Activated naive CD8-positive, alpha-beta T cell treated with anti-CD3 and anti-CD28 coated beads, Interleukin-2, amount 50 U/mL, for 24 hours (primary cell): ENCODE measurements at places on chromosomes 2 and 18.

DNA sequence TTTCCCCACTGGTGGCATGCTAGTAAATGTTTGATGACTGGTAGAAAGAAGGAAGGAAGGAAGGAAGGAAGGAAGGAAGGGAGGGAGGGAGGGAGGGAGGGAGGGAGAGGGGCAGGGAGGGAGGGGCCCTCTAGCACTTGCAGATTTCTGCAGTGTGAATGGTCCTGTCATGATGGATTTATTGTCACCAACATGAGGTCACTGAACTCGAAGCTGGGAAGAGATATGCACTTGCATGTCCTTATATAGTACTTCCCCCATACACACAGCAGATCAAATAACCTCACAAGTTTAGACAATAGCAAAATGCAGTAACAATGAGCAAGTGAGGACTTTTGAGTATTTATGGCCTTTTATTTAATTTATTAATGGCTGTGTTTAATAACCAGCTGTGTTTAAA, 44.5 kb upstream of the CXCR4 start:
- no peak for DNase-seq

DNA sequence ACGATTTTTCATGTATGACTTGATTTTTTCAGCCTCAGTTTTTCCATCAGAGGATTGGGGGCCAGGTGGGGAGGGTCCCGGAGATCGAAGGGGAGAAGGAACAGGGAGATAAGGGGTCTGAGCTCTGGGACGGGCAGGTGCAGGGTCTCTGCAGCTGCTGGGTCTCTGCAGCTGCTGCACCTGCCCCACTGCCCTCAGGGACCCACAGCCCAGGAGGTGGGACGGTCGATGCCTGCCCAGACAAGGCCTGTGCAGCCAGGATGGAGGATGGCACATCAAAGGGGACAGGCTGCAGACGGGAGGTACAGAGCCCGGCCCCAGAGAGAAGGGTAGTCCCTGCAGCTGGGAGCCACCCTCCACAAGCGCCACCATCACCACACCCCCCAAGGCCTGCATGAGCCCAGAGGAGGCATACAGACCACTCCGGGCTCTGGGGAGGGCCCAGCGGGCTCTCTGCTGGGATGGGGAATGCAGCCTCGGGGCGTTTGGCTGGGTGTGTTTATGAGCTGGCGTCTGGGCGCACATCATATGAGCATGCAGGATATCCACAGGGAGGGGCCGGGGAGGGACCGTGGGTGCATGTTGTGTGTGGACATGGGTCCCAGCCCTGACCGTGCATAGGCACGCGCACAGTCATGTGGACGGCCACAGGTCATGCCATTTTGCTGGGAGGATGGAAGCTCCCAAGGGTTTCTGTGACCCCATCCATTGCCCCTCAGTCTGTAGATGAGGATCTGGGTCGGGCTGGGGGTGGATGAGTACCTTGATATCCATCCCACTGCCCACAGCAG, 34.9 kb upstream of the GPC1 start:
- no peak for DNase-seq

GRCh38 chr2:35741556-35741955, 614.0 kb upstream of the CRIM1 start:
- no peak for DNase-seq

DNA sequence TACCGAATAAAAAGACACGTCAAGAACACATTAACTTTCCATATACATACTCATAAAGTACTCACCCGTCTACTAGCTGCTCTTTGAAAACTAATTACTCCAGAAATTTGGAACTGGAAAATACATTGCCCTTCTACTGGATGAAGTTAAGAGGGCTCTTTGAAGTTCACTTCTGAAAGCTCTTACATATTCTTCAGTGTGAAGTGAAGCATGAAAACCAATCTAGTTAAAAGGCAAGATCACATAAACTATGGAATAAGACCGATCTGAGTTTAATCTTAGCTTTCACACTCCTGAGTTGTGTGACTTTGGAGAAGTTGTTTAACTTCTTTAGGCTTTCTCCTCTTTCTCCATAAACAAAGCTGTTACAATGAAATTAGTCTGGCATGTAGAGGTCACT, 38.5 kb downstream of the REV1 start:
- DNase-seq = no peak

- no peak for DNase-seq
Measured at GRCh38 chr2:133063775-133064174, 393.8 kb upstream of the LYPD1 start.

DNA sequence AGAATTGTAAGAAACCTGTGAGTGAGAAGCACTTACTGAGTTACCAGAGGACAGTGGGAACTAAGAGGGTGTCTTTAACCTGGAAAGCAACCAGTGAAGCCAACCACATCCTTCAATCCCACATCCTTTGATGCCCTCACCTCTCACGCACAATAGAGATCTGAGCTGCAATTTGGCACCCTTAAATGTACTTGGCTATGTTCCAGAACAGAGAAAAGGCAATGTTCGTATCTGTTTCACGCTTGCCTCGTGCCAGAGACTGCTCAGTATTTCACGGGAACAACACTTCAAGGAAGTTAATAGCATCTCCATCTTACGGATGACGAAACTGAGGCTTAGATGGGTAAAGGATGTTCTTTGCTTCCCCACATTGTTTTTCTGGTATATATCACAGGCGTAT, 167.4 kb downstream of the DPP10 start:
- DNase-seq = no peak

GRCh38 chr2:58896638-58897037, 655.5 kb upstream of the FANCL start:
- no peak for DNase-seq

DNA sequence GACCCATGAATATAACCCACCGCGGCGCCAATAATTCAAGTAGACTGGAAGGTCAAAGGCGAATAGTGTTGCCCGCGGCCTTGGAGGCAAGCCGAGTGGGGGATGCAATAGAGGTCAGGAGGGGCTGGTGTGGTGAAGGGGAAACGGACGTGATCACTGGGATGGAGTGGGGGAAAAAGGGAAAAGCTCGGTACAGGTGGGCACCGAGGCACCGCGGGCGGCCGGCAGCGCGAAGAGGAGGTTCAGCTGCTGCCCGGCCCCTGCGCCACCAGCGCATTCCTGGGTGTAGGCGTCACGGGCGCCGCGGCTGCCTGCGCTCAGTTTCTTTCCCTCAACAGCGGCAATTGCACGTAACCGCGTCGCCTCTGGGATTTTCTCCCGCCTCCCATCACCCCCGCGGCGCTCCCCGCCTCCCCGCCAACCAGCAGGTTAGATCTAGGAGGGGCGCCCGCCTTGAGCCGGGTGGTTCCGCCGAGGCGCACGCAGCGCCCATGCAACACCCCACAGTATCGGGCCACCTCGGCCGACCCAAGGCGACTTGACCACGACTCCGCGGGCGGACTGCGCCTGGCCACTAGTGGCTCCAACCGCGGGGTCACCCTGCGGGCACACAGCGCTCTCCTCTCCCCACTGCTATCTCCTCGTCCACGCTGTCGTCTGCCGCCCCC, 1.5 kb downstream of the RND3 start:
- DNase-seq = no peak

DNA sequence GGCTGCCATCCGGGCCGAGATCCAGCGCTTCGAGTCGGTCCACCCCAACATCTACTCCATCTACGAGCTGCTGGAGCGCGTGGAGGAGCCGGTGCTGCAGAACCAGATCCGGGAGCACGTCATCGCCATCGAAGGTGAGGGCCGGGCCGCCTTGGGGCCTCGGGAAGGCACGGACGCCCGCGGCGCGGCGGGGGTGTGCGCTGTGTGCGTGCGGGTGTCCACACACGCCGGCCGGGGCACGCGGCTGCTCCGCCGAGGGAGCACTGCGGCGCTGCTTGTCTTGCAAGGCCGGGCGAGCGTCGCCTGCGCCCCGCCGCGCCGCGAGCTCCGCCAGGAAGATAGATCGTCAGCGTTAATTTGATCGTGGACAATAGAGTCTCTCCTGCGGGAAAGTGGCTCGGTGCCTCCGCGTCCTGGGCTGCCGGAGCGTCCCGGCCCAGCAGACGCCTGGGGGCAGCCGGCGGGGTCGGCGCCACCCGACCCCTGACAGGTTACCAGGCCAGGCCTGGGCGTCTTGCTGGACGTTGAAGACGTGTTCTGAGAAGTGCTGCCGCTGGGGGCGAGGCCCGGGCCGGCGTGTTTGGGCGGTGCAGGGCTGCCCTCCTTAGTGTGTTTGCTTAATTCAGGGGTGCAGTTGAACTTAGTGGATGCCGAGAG, 1.0 kb downstream of the AGAP1 start:
- no peak for DNase-seq

GRCh38 chr2:77873506-77873905, 351.3 kb upstream of the LRRTM4 start:
- DNase-seq = no peak

GRCh38 chr2:145190031-145190703, 670.2 kb upstream of the ZEB2 start:
- no peak for DNase-seq

- DNase-seq = no peak
Measured at GRCh38 chr2:45105050-45105582, 95.9 kb upstream of the SIX2 start.

DNA sequence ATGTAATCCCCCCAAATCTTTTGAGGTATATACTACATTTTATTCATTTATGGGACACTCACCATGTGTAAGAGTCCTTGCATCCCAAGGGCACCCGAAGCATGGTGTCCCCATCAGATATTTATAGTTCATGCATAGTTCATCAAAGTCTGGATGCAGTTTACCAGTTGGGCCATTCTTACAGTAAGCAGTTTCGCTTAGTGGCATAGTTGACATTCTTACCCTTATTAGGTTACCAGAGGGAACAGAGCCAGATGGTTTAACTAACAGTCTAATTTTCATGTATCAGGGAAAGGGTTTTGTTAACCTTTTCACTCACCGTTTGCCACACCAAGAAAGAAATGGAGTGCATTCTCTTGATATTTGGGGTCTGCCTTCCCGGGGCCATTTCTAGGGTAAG, 7.1 kb downstream of the ZNF407 start:
- no peak for DNase-seq

GRCh38 chr18:6327895-6328620, 86.7 kb downstream of the L3MBTL4 start:
- DNase-seq = no peak

- no peak for DNase-seq
Measured at GRCh38 chr2:151475071-151475470, 65.4 kb downstream of the RIF1 start.

- DNase-seq = no peak
Measured at GRCh38 chr18:80075940-80076339, 33.1 kb upstream of the ADNP2 start.

GRCh38 chr2:16623031-16623430, 42.6 kb downstream of the CYRIA start:
- DNase-seq = no peak
